Muscle of arm (tissue), 14 donors: ENCODE measurements at places on chromosomes 1 and 21. TPM values are rescaled to one million over a fixed set of nuclear protein-coding genes. Genes with fewer than 3 reads are reported as not detected.

DNA sequence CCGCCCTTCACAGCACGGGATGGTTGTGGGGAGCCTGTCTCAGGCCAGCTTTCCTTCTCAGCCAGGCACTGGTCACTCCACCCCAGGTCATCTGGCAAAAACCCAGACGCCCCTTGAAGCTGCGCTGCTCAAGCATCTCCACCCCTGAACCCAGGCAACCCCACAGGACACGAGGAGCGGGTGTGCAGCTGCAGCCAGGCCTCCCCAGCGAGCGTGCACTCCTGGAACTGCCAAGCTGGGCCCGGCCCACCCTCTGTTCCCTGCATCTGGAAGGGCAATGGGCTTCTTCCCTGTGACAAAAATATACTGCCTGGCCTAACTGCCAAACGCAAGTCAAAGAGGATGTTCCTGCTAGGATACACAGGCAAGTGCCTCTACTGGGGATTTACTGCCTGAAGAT lies 39.7 kb downstream of the SLC66A1 start:
- no peak for DNase-seq

DNA sequence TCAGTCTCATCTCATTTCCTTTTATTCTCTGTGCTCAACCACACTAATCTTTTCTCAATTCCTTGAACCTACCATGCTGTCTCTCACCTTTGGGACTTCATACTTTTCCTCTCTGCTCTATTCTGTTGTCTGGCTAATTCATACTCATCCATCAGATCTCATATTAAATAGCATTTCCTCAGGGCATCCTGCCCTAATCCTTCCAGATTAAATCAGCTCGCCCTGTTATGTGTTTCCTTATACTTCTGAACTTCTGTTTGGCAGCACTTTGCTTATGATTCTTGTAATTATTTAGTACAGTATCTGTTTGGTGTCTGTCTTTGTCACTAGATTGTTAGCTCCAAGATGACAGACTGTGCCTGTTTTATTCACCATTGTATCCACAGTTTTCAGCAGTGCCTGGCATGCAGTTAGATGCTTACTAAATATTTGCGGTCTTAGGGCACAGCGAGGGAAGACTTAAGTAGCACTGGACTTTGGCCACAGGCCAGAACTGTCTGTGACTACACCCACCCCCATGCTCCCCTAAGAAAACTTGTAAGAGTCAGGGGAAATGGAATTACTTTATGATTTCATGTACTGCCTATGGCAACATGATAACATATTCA lies 9.9 kb upstream of the CAP1 start:
- DNase-seq = no peak

The ARMH1 gene
- 1.0 TPM for polyA plus RNA-seq

- DNase-seq = no peak
Measured at GRCh38 chr1:115879977-115880376, 39.1 kb upstream of the NHLH2 start.

The HEATR1 gene
- polyA plus RNA-seq = not detected

GRCh38 chr1:192589813-192590212 lies 14.2 kb downstream of the RGS1 start:
- no peak for DNase-seq
